ENCODE measurements at places on chromosomes 13 and 19.

DNA sequence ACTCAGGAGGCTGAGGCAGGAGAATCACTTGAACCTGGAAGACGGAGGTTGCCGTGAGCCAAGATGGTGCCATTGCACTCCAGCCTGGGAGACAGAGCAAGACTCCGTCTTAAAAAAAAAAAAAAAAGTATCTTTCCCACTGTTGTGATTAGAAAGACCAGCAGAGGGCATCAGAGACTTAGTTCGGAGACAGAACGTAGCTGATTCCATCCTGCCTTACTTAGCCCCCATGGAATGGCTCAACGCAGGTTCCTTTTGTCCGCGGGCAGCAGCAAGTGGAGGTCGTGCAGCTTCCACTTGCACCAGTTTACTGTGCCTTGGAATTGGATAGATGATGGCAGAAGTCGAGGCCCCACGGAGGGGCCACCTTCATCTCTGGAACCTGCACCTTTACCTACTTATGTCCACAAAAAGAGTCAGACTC lies 8.1 kb downstream of the TIMM29 start:
- DNase-seq, result no peak

DNA sequence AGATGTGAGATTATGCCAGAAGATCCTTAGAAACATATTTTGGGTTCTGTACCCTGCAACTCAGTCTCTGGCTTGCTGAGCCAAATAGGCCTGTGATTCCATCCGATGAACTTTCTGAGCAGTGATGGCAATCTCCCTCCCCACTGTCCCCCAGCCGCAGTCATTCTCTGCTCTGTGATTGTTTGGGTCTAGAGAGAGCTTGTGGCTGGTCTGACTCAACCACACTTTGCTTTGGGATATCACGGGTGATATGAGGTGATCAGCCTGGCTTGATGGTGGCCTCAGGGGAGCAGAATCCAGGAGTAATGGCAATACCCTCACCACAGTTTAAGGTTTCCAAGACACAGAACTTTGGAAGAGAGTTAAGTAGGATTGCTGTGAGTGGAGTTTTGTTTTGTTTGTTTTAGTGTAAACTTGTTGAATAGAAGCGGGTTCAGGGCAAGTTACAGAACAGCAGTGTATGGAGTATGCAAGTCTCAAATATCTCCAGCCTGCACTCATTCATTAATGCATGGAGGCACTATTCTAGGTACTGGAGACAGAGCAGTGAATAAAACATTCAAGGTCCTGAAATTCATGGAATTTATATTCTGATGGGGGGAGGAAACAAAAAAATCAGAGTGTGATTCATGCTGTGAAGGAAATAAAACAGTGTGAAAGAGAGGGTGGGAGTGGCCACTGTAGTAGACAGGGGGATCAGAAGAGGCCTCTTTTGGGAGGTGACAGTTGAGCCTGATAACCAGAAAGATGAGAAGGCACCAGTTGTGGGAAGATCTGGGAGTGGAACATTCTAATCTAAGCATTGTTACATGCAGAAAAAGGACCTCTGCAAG lies 5.3 kb downstream of the SAMD4B start:
- no peak for DNase-seq

GRCh38 chr13:38635030-38635429 lies 51.8 kb upstream of the FREM2 start:
- no peak for DNase-seq

DNA sequence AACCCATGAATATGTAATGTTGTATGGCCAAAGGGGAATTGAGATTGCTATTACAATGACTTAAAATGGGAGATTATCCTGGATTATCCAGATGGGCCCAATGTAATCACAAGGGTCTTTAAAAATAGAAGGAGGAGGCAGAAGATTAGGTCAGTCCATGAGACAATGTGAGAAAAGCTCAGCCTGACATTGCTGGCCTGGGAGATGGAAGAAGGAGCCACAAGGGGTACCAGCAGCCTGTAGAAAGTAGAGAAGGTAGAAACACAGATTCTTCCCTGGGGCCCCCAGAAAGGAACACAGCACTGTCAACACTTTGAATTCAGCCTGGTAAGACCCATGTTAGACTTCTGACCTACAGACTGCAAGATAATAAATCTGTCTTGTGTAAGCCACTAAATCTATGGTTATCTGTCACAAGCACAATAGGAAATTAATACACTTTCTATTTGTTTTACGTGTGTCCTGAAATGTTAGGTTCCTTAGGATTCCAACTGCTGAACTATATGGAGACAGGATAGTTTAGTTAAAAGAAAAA lies 132.9 kb upstream of the SERP2 start:
- DNase-seq, result no peak

DNA sequence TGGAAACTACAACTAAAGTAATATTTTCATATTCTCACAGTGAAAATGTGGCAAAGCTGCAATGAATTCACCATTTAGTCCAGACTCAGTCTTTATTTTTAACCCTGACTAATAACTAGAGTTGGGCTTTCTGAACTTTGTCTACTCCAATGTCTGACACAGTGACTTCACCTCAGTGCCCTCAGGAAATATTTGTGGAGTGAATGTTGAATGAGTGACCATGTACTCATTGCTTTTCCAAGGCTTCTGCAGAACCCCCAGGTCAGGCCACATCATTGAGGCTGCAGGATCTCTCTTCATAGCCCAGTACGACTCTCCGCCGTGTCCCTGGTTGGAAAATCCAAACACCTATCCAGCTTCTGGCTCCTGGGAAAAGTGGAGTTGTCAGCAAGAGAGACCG lies 1.8 kb downstream of the ZNF175 start:
- DNase-seq, result no peak

GRCh38 chr13:90382425-90382824 lies 965.1 kb upstream of the MIR17HG start:
- DNase-seq, result no peak

- DNase-seq, result no peak
These were observed 85.1 kb downstream of the TNFRSF19 start for GRCh38 chr13:23655321-23655720.

DNA sequence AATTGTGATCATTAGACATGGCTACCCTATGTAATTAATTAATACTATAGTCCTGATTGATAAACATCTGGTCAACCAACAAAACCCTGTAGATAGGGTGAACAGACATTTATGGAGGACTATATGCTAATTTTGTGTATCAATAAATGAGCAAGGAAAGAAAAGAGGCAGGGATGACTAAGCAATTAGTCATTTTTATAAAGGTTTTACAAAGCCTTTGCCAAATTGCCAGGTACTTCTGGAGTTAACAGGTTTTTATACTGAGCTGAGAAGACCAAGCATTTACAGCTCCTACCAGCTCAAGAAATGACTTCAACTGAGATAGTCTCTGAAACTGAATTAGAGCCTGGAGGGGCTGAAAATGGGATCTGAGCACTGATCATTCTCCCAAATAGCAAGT lies 186.8 kb upstream of the PRR20A start:
- no peak for DNase-seq

- no peak for DNase-seq
These were observed 18.2 kb downstream of the CCNA1 start for GRCh38 chr13:36450534-36450933.

DNA sequence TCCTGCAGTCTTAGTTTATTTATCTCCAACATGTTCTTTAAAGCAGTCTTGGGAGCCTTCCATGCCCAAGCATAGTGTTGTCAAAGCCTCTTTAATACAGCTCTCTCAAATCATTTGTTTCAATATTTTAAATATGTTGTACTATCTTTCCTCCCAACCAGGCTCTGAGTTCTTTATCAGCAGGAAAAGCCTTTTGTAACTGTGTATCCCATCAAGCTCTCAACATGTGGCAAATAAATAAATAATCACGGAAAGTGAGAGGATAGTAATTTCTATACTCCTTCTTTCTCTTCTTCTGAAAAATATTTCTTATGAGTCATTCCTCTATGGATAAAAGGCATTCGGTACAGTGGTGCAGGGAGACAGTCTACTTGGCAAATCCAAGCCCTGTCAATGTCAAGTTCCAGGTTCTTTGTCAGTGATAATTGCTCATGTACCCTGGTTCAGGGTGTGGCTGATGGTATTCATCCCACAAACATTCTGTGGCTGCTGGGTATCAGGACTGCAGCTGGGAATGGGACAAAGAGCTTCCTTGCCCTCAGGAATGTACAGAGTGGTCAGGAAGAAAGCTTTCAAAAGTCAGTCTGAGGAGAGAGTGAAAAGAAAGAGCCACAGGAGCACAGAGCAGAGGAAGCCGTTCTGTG lies 384.3 kb downstream of the EFNB2 start:
- no peak for DNase-seq

GRCh38 chr19:35223084-35223790 lies 5.3 kb downstream of the FAM187B start:
- no peak for DNase-seq

DNA sequence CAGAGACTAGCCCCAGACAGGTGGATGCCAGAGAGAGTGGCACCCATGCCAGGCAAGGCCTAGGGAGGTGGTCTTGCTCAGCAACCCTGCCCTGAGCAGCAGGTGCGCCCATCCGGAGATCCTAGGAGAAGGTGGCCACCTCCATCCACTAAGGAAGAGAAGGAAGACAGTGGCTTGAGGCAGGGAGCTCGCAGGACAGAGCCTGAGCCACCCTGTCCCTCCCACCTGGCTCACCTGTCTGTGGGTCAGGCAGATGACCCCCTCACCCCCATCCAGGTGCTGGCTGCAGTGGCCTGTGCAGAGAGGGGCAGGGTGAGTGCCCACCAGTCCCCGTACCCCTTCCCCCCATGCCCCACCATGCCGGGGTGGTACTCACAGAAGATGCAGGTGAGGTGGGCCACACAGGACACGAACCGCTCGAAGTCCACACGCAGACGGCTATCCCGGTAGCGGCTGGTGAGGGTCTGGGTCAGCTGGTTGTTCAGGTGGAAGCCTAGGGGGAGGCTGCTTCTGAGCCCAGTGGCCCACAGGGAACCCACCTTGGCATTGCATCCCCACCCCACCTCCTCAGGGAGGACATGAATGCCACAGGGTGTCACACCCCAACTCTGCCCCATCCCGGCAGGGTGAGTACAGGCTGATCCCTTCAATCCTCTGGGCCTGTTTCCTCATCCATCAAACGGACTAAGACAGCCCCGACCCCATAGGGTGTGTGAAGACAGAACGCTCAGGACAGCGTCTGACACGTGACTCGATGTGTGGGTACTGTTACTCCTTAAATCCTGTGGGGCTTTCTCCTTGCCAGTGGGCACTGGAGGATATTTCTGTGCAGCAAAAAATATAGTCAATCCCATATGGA lies 13.3 kb downstream of the CAPN12 start:
- no peak for DNase-seq

DNA sequence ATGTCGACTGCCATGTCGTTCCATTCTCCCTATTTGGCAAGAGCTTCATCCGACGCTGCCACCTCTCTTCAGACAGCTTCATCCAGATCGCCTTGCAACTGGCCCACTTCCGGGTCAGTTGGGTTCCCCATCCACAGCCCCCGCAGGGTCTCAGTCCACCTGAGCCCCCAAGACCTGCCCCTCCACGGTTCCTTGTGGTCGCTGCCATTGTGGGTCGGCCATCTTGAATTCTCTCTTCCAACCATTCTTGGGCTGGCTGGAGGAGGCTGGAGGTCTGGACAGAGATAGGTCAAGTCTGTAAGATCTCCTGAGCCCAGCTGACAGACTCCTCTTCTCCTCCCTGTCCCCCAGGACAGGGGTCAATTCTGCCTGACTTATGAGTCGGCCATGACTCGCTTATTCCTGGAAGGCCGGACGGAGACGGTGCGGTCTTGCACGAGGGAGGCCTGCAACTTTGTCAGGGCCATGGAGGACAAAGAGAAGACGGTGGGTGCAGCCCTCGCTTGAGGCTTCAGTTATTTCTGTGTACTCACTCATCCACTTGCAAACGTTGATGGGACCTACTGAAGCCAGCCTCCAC lies 19.5 kb downstream of the CPT1C start:
- DNase-seq, result no peak

GRCh38 chr19:32453736-32454135 lies 48.2 kb downstream of the DPY19L3 start:
- no peak for DNase-seq

GRCh38 chr13:100179276-100179675 lies 90.4 kb downstream of the PCCA start:
- no peak for DNase-seq

DNA sequence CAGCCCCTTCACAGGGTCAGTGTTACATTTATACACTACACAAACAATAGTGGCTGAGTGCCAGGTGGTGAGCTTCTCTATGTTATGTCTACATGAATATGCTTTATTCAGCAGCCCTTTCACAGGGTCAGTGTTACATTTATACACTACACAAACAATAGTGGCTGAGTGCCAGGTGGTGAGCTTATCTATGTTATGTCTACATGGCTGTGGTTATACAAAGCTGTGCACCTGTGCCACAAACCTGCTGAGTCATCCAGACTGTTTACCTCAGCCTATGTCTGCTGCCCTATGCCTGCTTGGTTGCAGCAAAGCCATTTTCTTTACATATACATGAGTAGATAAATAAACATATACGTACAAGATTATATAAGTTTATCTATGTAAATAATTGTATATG lies 76.5 kb downstream of the ZNF726 start:
- DNase-seq, result no peak

DNA sequence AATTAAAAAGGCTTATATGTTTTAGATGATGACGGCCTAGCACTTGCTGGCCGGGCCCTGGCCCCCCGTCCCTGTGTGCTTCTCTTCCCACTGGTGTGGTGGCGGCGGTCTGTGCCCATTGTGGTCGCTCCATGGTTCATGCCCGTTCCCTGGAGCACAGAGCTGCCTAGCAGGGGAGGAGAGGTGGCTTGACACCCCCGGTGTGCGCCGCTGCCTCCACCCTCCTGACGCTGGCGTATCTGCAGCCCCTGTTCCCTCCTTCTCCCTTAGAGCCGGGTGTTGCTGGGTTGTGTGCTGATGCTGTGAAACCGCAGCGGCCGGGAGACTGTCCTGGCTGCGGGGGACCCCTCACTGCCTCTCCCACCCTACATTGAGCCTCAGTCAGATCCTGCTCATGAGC lies 29.1 kb downstream of the DOT1L start:
- no peak for DNase-seq

GRCh38 chr19:589693-590395 lies at the start of gene HCN2:
Gene HCN2, plus strand, starts transcription at chr19:589881. Its CDS starts 65 bp downstream, at chr19:589946.
- no peak for DNase-seq

DNA sequence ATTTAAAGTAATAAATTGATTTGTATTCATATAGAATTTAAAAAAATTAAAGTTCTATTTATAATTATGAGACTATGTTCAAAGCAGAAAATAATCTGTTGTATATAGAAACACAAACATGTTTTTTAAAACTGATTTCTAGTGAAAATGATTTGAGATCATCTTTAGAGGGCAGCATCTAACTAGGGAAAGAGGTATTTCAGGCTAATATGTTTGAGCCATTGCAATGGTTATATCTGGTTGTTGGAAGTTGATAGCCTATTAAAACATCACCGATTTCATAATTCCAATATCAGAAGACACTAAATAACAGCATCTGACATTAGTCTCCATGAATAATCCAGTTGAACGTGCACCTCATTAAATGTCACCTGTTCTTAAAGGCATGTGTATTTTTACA lies 79.8 kb upstream of the SLITRK6 start:
- DNase-seq, result no peak

DNA sequence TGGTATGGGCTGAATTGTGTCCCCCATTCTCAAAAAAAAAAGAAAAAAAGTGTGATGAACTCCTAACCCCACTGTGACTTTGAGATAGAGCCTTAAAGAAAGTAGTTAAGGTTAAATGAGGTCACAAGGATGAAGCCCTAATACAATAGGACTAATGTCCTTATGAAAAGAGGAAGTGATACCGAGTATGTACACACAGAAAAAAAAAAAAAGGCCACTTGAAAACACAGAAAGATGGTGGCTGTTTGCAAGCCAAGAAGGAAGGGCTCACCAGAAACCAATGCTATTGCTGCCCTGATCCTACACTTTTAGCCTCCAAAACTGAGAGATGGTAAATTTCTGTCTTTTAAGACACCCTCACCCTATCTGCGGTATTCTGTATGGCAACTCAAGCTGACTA lies 955.6 kb downstream of the PCDH17 start:
- no peak for DNase-seq

GRCh38 chr13:32001154-32001768 lies 30.3 kb upstream of the FRY start:
- DNase-seq, result no peak
